ENCODE measurements at places on chromosomes 7 and 10.

DNA sequence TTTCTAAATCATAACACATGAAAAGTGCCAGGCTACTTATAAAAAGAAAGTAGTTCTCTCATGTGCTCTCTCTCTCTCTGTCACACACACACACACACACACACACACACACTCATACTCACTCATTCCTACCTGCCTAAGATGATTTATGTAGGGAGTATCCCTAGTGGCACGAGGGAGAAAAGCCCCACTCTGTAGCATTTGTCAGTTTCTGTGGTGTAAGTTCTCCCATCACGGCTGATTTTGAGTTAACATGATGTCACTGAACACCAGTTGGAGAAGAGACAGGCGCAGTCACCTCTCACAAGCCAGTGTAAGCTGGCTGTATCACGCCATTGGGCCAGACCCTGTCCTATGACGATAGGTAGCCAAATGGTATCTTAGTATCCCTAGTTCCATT lies 395.4 kb downstream of the SFMBT2 start:
- no peak for DNase-seq

DNA sequence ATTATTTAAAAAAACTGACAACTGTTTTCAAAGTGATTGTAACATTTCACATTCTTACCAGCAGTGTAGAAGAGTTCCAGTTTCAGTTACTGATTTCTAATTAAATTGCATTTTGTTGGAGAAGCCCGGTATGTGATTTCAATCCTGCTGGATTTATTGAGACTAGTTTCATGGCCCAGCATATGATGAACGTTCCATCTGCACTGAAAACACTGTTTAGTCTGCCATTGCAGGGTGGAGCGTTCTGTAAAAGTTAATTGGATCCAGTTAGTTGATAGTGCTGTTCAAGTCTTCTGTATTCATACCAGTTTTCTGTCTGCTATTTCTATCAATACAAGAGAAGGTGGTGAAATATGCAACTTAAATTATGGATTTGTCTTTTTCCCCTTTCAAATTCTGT lies 37.3 kb upstream of the CCNY start:
- DNase-seq = no peak

- no peak for DNase-seq
These were observed 112.5 kb upstream of the SKAP2 start for GRCh38 chr7:26976840-26977239.

- no peak for DNase-seq
These were observed 15.3 kb upstream of the ADD3 start for GRCh38 chr10:109992485-109992884.

DNA sequence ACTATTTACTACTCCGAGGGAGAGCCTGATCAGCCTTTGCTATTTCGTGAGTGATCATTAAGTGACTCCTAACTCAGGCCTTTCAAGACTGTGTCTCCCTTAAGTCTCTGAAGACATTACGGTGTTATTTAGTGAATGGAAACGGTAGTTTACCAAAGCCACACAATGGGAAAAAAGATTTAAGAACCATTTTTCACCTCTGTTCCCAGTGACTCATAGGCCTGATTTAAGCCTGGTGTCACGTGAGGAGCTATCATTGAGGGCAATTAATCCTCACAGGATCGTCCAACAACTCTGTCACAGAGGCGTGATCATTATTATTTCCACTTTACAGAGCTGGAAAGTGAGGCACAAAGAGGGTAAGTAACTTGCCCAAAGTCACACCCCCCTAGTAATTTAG lies 20.3 kb downstream of the C10orf90 start:
- no peak for DNase-seq

DNA sequence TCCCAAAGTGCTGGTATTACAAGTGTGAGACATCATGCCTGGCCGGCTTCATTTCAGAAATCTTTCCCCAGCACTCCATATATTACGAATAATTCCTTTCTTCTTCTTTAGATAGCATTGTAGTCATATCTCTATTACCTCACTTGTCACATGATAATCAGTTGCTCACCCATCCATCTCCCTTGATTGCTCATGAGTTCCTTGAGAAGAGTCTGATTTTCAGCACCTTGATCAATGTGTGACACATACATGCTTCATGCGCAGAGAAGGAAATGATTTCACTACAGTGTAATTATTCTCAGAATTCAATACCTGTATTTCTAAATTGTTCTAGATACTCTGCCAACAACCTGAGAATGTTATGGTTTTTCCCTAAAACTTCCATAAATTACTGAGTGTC lies 26.7 kb upstream of the GGCT start:
- no peak for DNase-seq

DNA sequence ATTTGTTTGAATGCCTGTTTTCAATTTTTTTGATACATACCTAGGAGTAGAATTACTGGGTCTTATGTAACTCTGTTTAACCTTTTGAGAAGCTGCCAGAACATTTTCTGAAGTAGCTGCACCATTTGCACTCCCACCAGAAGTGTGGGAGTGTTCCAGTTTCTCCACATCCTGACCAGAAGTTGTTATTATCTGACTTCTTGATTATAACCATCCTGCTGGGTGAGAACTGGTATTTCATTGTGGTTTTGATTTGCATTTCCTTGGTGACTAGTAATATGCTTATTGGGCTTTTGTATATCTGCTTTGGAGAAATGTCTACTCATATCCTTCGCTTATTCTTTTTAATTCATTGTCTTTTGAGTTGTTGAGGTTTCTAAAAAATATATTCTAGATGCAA lies 117.2 kb upstream of the GLCCI1 start:
- DNase-seq = no peak

DNA sequence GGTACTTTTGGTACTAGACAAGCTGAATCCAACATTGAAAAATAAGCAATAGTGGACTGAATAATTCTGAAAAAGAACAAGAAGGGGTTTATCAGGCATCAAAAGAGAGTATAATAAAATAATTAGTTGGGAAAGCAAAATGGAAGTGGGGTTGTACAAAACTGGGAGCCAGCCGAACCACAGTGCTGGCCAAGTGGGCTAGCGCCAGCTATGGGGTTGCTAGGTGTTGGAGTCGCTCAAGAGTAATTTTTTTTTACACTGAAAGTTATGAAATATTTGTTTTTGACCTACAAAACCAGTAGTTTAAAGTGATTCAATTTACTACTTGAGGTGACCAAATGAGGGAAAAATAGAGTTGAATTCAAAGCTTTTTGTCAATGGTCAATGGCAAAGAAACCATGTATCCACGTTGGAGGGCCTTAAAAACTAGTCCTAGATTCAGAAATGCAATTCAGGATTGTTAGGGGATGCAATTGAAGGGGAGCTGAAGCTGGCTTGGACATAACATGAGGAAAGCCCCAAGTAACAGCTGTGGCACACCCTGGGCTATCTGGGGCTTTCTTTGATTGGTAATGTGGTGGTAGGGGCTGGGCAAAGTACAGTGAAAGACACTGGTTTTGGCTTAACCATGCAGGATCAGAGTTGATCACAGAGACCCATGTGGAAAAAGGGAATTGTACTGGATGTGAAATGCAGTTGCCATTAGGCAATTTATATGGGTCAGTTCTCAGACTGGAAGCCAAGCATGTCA lies 28.3 kb upstream of the MSMB start:
- no peak for DNase-seq

All from stimulated activated CD8-positive, alpha-beta memory T cell treated with anti-CD3 and anti-CD28 coated beads, Interleukin-4, amount 100 ng/mL, for 24 hours (primary cell).